ENCODE measurements at places on chromosomes 11 and 22.

GRCh38 chr11:29780756-29781155 is 236.1 kb downstream of the KCNA4 start:
- H3K36me3 ChIP-seq = no peaks in the 10 kb centered on the region
- no peak overlapping the region for H3K27ac ChIP-seq
- DNase-seq = no peak
- H3K4me1 ChIP-seq = no peaks in the 10 kb centered on the region
- H3K4me3 ChIP-seq = no peak overlapping the region

GRCh38 chr22:19471572-19471971 is 7.4 kb downstream of the UFD1 start:
- no peaks in the 10 kb centered on the region for H3K27me3 ChIP-seq
- no peak overlapping the region for H3K4me3 ChIP-seq
- H3K27ac ChIP-seq = no peak overlapping the region
- H3K4me1 ChIP-seq = no peaks in the 10 kb centered on the region
- no peak for DNase-seq

DNA sequence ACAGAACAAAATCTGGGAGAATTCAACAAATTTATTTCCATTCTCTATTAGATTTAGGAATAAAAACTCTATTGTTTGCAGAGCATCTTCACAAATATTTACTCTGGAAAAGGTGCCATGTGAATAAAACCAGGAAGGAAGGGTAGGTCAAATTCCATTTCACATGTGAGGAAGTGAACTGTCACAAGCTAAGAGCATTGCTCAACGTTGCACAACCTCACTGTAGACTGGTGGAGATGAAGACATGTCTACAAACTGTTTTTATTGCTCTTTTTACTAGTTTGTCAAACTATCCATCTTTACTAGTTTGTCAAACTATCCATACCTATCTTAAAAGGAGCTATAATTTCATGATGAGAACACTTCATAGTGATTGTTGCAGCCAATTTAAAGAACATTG is 236.4 kb downstream of the CNTN5 start:
- DNase-seq = no peak
- H3K27me3 ChIP-seq = no peaks in the 10 kb centered on the region
- no peak overlapping the region for H3K27ac ChIP-seq
- H3K4me1 ChIP-seq = no peaks in the 10 kb centered on the region

GRCh38 chr11:130476200-130476921 is 27.9 kb downstream of the ADAMTS15 start:
- no peaks in the 10 kb centered on the region for H3K27me3 ChIP-seq
- H3K4me3 ChIP-seq = no peak overlapping the region
- DNase-seq = no peak
- H3K27ac ChIP-seq = no peak overlapping the region
- H3K36me3 ChIP-seq = no peaks in the 10 kb centered on the region

DNA sequence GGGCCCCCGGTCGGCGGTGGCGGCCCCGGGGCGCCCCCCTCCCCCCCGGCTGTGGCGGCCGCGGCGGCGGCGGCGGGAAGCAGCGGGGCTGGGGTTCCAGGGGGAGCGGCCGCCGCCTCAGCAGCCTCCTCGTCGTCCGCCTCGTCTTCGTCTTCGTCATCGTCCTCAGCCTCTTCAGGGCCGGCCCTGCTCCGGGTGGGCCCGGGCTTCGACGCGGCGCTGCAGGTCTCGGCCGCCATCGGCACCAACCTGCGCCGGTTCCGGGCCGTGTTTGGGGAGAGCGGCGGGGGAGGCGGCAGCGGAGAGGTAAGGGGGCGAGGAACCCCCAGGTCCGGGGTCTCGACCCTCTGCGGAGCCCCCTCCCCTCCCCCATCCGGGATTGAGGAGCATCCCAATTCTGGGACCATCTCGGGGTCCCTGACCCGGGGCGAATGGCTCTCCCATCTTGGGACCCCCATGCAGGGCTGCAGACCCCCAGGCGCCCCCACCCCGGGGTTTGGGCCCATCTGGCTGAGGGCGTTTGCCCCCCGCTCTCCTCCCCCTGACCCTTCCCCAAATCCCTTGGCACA is 431 bp downstream of the KMT2A start:
- H3K27ac ChIP-seq = peak overlapping the region; percentile 98
- DNase-seq = no peak
- peak overlapping the region; percentile 95 for H3K4me3 ChIP-seq

GRCh38 chr11:113332638-113333329 is 18.4 kb downstream of the TTC12 start:
- no peak overlapping the region for H3K4me3 ChIP-seq
- H3K4me1 ChIP-seq = no peaks in the 10 kb centered on the region
- H3K27me3 ChIP-seq = no peaks in the 10 kb centered on the region
- DNase-seq = no peak

GRCh38 chr11:65488273-65489034 is 10.4 kb upstream of the MALAT1 start:
- no peaks in the 10 kb centered on the region for H3K36me3 ChIP-seq
- no peaks in the 10 kb centered on the region for H3K27me3 ChIP-seq
- no peaks in the 10 kb centered on the region for H3K4me1 ChIP-seq

DNA sequence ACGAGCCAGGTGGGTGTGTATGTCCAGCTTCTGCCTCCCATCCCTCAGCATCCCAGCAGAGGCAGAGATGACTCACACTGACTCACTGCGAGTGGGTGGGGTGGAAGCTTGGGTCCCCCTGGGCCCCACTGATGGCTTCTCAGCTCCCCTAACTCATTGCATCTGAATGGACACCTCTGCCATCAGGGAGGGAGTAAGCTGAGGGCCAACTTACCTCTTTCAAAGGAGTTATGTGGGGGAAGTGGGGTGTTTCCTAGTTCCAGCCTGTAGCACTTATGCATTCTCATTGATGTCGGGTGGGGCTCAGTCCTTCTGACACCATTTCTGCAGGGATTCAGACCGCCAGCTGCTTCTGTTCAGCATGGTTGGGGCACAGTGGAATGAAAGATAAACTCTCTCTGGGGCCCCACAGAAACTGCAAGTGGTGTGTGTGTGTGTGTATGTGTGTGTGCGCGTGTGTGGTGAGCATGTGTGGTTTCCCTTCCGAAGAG is 1425.8 kb downstream of the TBC1D22A start:
- H3K36me3 ChIP-seq = no peaks in the 10 kb centered on the region
- H3K27me3 ChIP-seq = no peaks in the 10 kb centered on the region
- no peak for DNase-seq

- DNase-seq = no peak
- H3K4me3 ChIP-seq = no peak overlapping the region
- peaks cover 17% of the 10 kb centered on the region for H3K36me3 ChIP-seq
- no peaks in the 10 kb centered on the region for H3K27me3 ChIP-seq
- no peaks in the 10 kb centered on the region for H3K4me1 ChIP-seq
These were observed 6.9 kb downstream of the ZNF70 start for GRCh38 chr22:23744001-23744400.

All from effector memory CD4-positive, alpha-beta T cell (primary cell).